ENCODE measurements at places on chromosomes 11 and 22.

- no peak for DNase-seq
Measured at GRCh38 chr11:27310182-27310581, 52.8 kb downstream of the CCDC34 start.

DNA sequence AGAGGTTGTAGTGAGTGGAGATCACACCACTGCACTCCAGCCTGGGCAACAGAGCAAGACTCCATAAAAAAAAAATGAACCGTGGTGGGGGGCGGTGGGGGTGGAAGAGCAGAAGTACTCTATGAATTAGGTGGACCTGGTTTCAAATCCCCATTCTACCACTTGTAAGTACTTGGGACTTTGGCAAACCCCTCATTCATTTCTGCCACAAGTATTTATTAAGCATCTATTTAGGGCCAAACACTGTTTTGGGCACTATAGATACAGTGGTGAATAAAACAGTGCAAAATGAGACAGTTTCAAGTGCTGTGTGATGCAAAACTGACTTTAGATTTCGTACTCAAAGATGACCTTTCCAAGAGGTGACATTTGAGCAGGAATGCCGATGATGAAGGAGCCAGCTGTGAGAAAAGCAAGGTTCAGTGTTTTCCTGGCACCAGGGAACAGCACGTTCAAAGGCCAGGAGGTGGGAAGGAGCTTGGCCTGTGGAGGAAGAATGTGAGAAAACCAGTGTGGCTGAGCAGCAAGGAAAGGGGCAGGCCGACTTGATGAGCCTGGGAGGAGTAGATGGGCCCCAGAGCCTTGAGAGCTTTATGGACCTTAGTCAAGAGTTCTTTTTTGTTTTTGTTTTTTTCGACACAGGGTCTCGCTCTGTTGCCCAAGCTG is 1.4 kb upstream of the TMEM134 start:
- no peak for DNase-seq

DNA sequence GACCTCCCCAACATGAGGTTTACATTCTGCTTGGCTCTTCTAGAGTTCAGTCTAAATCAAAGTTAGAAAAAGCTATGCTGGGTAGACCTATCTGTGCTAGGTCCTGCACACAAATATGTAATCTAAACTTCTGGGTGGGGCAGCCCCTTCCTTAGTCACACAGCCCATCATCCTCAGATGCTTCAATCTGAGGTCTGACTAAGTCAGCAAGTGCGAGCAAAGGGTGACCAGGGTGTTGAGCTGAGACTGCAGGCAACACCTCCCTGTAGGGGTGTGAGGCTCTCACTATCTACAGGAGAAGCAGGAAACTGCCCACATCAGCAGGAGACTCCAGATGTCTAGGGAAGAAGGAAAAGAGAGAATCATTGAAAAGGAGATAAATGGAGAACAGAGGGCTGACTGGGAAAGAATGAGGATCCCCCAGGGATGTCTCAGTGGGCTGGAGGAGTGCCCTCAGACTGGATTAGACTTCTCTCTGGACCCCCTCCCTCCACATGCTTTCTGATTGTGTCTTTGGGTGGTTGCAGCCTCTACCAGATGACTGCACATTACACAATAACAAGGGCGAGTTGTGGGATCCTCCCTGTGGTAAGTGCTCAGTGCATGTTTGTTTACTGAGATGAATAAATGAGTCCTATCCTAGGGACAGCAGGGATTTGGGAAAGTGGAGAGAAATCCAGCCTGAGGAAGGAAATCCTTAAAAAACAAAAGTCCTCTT is 266.2 kb upstream of the PLET1 start:
- no peak for DNase-seq

DNA sequence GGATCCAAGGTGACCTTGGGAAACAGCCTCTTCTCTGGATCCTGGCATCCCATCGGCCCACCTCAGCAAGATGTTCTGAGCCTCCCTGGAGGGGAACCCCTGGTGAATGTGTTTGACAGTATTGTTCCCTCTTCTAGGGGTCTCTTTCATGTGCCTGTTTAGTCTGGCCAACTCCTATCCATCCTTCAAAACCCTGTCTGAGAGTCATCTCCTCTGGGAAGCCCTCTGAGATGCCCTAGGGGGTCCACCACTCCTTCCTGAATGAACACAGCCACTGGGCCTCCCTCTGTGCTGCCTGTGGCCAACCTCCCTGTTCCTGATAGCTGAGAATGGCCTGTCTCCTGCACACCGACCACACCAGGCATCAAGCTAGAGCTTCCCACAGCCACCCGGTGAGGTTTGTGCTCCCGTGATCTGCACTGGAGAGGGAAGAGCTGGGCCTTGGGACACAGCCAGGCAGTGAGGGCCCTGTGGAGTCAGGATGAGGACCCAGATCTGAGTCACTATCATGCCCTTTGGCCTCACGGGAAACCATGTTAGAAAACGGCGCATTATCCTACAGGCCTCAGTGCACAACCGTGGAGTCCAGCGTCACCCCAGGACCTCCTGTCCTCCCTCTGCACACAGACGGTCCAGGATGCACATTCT is 8.8 kb downstream of the WNT7B start:
- no peak for DNase-seq

GRCh38 chr11:44324749-44325525 is 15.0 kb upstream of the ALX4 start:
- no peak for DNase-seq

DNA sequence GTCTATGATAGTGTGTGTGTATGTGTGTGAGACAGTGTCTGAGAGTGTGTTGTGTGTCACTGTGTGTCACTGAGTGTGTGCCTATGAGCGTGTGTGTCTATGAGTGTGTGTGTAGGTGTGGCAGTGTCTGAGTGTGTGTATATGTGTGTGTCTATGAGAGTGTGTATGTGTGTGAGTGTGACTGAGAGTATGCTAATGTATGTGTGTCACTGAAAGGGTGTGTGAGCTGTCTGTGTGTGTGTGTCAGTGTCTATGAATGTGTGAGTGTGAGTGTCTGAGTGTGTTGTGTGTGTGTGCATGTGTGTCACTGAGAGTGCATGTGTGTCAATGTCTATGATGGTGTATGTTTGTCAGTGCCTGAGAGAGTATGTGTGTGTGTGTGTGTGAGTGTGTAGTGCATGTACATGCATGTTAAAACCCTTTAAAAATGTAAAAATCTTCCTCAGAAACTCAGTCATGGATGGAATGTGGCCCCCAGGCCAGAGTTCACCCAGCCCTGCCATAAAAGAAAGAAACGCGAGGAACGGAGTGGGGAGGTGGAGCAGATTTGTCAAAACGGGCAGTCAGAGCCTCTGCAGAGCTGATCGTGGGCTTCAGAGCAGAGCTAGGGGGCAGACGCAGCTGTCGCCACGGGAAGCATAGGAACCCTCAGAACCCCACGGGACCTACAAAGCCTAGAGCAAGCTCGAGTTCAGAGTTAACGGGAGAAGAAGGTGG is 218.8 kb downstream of the CTTN start:
- DNase-seq: no peak

DNA sequence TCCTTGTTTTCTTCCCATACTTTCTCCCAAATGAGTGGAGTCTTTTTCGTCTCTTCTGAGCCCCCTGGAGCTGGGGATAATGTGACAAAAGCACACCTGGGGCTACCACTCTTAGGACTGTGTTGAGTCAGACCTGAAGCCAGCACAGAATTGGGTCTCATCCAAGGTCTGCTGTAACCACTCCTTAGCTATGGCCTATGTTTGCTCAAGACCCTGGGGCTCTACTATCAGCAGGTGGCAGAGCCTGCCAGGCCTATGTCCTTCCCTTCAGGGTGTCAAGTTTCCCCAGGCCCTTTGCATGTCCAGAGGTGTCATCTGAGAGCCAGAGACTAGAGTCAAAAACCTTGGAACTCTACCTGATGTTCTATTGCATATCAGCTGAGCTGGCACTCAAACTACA is 335.7 kb downstream of the DDX10 start:
- no peak for DNase-seq

GRCh38 chr22:44385781-44386180 is 73.0 kb upstream of the SHISAL1 start:
- DNase-seq: no peak

GRCh38 chr22:42927966-42928365 is 70.9 kb upstream of the ARFGAP3 start:
- no peak for DNase-seq

DNA sequence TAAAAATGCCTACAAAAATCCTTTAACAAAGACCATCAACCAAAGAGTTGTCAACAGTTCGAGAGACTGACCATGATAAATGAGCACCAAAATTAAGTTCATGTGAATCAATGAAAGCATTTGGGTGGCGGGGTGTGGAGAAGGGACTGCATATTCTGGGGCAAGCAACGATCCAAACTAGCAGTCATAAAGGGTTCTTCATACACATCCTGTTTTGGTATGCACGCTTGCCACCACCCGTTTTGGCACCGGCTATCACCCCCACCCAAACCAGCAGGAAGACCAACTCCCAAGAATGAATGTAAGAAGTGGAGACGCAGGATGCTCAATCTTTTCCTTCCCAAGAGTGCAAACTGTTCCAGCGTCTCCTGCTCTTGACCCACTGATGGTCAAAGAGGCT is 80.8 kb downstream of the SGSM3 start:
- no peak for DNase-seq

GRCh38 chr11:67267188-67268080 is 1.2 kb downstream of the GRK2 start:
- DNase-seq: no peak

- DNase-seq: no peak
Measured at GRCh38 chr11:26112264-26112663, 219.7 kb upstream of the ANO3 start.

DNA sequence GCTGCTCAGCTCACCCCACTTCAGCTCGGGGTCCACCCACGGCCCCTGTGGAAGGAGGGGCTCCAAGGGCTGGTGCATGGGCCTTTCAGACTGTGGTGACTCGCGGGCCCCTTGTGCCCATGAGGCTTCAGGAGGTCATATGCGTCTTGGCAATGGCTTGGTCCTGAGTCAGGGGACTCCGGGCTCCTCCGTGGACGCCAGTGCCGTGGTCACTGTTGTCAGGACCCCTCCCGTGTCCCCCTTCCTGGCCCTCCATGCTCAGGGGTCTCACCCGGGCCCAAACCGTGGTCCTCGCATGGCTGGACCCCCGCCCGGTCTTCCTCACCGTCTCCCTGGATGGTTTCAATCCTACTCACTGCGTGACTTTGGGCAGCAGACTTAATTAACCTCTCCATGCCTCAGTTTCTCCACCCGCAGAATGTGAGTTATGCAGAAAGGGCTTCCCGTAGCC is 436.4 kb downstream of the TBC1D22A start:
- no peak for DNase-seq

DNA sequence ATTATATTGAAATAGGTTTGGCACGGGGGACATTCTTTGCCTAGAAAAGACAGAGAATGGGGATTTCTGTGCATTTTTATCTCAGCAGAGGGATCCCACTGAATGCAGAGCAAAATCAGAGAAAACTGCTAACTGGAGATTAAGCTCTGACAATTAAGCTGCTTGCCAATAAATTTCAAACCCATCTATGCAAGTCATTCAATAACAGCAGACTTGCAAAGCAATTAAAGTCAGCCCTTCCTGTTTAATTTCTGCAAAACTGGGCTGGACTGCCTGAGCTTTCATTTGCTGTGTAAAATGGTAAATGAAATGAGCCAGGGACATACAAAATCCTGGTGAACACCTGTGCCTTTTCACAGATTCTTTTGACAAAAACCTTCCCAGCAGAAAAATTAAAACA is 1273.9 kb upstream of the CNTN5 start:
- DNase-seq: no peak
